GM13977 (cell line): ENCODE measurements at places on chromosomes 11 and 22.

- peak; percentile 74 for DNase-seq
These were observed 13.3 kb upstream of the CYP2R1 start for GRCh38 chr11:14905104-14906033.

DNA sequence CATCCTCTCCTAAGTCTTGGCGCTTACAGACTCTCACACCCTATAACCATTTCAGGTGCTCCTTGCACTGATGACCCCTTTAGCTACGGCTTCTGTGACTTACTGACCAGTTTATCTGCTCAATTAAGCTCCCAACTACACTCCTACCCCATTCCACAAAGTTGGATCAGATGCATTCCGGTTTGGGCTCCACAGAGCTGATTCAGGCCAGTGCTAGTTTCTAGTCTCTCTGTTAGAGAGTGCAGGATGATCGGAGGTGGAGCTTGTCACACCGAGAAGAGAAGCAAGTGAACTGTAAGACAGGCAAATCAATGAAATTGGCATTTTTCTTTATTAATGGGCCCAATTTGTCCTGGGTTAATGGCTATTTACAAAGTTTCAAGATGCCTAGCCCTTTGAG, 436.8 kb upstream of the CADM1 start:
- DNase-seq: no peak

- DNase-seq: no peak
These were observed at the start of gene OR5A2 for GRCh38 chr11:59426361-59427067. Gene OR5A2 (minus strand): TSS chr11:59426413. CDS start chr11:59422953, 3,460 bp downstream.

DNA sequence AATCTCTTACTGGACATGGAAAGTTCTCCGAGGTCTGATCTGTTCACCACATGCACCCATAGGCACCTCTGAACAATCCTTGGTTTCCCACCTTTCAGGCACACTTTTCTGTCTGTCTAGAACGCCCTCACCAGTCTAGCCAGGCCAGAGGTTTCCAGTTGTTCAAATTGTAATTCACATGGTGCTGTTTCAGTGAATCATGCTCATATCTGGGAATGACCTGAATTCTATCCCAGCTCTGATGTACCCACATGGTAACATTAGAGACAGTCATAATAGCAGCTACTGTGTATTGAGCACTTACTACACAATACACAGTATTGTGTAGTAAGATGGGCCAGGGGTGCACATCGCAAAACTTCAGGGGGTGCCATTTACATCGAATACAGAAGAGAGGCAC, 138.2 kb downstream of the COMMD9 start:
- DNase-seq: no peak

DNA sequence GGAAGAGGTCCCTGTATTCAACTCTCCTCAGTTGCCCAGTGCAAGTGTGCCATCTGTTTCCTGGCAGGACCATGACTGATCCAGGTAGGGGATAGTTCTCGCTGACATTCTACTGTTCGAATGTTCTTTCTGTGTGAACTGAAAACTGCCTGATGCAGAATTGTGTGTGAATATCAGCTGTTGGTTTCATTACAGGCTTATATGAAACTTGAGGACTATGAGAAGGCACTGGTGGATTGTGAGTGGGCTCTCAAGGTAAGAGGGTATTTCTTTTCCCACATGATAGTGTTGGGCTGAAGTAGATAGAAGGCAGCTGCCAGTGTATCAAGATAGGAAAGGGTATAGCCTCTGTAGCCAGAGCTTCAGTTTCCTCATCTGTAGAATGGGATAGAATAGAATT, 15.3 kb downstream of the TTC12 start:
- no peak for DNase-seq

GRCh38 chr11:64098318-64098831, 62.6 kb downstream of the FLRT1 start:
- no peak for DNase-seq

DNA sequence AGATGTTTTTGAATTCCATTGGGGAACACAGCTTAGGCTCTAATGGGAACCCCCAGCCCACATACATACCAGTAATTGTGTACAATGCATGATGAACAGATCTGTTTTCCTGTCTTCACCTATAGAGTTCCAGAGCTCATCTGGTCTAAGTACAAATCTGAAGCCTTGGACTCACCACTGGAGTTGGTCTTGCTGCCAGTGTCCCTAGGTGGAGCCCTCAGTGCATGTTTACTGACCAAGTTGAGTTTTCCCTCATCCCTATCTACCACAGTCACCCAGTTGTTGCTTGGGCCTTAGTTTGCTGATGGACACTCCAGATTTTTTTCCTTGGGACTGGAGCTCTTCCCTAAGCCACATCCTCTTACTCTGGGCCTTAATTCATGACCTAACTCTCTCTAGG, 159.2 kb upstream of the DDI1 start:
- DNase-seq: no peak

- DNase-seq: peak; percentile 7
These were observed 1.1 kb upstream of the FANCF start for GRCh38 chr11:22626573-22627239.

- no peak for DNase-seq
These were observed 111.4 kb downstream of the ATG16L2 start for GRCh38 chr11:72925656-72926055.

GRCh38 chr11:46363455-46364005, 16.3 kb downstream of the DGKZ start:
- no peak for DNase-seq

- DNase-seq: no peak
These were observed 4.8 kb downstream of the RTL6 start for GRCh38 chr22:44493206-44493605.

GRCh38 chr11:18727479-18728236, 1.7 kb upstream of the IGSF22 start:
- peak; percentile 83 for DNase-seq

DNA sequence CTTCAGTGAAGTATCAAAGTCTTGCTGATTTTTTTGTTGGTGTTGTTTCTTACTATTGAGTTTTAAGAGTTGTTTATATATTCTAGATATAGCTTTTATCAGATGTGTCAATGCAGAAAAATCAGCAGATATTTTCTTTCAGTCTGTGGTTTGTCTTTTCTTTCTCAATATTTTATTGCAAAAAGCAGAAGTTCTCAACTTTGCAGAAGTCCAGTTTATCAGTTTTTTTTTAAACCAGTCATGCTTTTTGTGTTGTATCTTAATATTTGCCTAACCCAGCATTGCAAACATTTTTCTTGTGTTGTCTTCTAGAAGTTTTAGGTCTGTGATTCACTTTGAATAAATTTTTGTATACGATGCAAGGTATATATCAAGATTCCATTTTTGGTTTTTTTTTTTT, 7.0 kb downstream of the ASRGL1 start:
- no peak for DNase-seq

GRCh38 chr11:131659931-131660330, 289.5 kb downstream of the NTM start:
- no peak for DNase-seq

- no peak for DNase-seq
These were observed 19.8 kb upstream of the PANX3 start for GRCh38 chr11:124591430-124591829.

DNA sequence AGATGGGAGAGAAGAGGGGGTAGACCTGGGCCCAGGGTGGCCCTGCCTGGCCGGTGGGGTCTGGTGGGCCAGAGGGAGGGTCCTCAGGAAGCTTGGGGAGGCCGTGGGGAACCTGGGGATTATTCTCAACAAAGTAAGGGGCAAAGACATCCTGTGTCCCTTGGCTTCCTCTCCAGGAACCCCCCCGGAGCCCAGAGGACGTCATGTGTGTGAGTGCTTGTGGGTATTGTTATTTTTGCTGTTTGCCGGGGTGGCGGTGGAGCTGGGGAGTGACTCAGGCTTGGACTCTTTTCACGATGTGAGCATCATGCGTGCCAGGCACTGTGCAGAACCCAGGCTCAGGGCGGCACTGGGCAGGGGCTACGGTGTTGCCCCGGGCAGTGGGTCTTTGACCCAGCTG, 982 bp upstream of the SHANK3 start:
- peak; percentile 30 for DNase-seq

DNA sequence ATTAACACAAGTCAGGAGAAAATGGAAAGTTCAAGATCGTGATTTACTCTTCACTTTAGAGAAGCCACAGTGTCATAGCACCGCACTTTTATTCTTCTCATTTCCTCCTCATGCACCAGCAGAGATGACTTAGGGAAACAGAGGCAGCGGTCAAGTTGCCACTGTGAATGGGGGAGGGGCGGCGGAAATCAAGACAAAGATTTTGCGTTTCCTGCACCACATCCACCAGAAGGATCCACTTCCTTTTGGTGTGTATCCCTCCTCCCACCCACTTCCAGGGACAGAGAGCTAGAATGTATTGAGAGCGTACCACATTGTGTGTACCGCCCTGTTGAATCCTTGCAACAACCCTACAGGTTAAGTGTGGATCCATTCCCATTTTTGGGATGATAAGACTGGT, 21.8 kb downstream of the TSPAN18 start:
- no peak for DNase-seq

DNA sequence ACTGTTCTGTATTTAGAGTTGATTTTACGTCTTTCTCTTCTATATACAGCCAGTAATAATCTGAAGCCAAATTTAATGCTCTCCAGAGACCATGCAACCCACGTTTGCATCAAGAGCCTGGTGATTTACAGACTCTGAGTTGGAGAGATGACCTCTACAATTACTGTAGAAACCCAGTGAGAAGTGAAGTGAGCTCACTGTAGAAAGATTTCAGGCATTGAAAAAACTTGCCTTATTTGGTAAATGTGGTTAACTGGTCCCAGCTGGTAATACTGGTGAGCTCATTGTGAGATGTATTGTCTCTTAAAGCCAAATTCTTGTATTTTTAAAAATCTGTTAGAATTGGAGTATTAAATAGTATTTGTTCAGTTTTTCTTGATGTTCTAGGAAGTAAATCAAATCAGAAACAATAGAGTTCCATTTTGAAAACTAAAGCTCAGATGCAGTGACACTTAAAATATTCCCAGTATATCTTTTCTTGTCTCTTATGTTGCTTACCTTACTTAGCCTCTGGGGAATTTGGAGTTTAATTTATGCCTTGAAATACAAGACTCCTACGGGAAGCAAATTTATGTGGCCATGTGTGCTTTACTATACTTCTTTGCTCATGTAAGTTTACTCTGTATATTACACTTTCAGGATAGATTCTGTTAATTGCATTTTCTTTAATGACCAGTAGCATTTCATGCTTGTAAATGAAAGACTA, 189.9 kb downstream of the ARHGAP42 start:
- DNase-seq: peak; percentile 38

GRCh38 chr11:109405671-109406070, 16.3 kb upstream of the C11orf87 start:
- no peak for DNase-seq

GRCh38 chr11:42647993-42648392, 663.8 kb upstream of the API5 start:
- DNase-seq: no peak

- no peak for DNase-seq
These were observed 63.9 kb downstream of the UVRAG start for GRCh38 chr11:75878933-75879332.

DNA sequence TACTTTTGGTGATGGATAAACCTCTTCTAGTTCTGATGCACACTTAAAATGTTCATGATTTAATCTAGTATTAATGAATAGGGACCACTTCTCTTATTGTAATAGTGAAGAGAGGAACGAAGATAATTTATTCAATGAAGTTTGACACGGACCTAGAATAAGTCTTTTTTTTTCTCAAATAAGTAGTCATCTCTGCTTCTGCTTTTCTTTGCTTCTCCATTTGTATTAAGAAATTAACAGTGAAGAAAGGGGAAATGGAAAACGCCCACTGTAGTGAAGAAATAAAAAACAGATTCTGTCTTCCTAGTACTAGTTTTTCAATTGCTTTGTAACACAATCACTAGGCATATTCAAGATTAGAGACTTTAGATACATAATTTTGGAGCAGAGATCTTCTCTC, 73.0 kb downstream of the CD44 start:
- DNase-seq: no peak

- DNase-seq: no peak
These were observed 515.7 kb downstream of the BUD13 start for GRCh38 chr11:116257092-116257491.

GRCh38 chr11:13152264-13152663, 125.3 kb upstream of the BMAL1 start:
- DNase-seq: no peak

DNA sequence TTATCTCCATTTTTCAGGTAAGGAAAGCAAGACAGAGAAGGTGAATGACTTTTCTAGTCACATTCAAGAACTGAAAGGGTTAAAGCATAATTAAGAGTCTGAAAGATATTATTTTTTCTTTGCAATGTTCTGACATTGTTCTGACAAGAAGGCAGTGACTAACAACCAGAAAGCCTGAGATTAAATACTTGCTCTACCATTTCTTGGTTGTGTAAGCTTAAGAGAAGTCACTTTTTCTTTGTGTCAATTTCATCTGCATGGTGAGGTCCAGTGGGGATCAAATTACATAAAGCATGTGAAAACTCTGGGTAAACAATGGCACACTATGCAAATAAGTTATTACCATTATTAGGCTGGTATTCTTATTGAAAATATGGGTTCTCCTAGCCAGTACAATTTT, 73.7 kb downstream of the PHF21A start:
- no peak for DNase-seq
